ENCODE measurements at places on chromosomes 16 and 17. TPM values are rescaled to one million over a fixed set of nuclear protein-coding genes. Genes with fewer than 3 reads are reported as not detected.

DNA sequence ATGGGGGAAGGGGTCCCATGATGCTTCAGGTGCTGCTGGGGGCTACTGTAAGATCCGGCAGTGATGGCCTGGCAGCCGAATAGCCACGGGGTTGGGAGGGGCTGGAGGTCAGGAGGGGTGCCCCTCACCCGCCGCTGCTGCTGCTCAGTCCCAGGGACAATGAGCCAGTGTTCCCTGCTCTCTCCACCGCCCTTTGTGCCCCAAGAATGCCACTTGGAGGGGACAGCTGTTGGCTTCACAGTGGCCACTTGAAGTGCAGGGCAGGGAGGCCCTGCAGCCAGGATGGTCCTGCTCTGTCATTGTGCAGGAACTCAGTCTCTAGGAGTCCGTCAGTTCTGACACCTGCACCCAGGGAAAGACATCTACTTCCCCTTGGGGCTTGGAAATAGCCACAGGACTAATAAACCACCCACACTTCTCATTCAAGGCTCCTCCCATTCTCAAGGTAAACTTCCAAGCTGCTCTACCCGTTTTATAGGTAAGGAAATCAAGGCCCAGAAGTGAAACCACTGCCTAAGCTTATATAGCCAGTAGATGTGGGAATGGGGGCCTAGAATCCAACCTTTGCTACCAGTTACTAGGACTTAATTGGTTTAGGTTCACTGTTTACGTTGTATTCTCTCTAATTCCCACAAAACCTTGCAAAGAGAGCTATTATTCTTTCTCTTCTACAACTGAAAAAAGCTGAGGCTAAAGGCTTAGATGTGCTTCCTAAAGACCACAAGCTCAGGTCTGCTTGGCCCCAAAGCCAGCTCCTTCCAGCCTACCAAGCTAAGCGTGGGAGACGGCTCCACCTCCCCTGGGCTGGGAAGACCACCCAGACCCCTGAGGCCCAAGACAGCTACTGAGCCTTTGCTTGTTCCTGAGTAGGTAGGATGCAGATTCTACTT lies 6.2 kb upstream of the CPSF4L start:
- no peak for DNase-seq

Gene SPAG7
- total RNA-seq, result 112 TPM

Gene OTOA
- 0.17 TPM for total RNA-seq

GRCh38 chr17:76528156-76528527 lies 9.4 kb downstream of the CYGB start:
- peak; percentile 35 for DNase-seq

DNA sequence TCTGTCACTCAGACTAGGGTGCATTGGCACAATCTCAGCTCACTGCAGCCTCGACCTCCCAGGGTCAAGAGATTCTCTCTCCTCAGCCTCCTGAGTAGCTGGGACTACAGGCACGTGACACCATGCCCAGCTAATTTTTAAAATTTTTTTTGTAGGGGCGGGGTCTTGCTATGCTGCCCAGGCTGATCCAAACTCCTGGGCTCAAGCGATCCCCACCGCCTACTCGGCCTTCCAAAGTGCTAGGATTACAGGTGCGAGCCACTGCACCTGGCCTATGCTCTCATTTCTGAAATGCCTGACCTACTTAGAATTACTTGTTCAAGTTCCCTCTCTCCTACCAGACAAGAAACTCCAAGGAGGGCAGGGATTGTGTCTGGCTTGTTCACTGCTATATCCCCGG lies 5.1 kb upstream of the GP2 start:
- no peak for DNase-seq

DNA sequence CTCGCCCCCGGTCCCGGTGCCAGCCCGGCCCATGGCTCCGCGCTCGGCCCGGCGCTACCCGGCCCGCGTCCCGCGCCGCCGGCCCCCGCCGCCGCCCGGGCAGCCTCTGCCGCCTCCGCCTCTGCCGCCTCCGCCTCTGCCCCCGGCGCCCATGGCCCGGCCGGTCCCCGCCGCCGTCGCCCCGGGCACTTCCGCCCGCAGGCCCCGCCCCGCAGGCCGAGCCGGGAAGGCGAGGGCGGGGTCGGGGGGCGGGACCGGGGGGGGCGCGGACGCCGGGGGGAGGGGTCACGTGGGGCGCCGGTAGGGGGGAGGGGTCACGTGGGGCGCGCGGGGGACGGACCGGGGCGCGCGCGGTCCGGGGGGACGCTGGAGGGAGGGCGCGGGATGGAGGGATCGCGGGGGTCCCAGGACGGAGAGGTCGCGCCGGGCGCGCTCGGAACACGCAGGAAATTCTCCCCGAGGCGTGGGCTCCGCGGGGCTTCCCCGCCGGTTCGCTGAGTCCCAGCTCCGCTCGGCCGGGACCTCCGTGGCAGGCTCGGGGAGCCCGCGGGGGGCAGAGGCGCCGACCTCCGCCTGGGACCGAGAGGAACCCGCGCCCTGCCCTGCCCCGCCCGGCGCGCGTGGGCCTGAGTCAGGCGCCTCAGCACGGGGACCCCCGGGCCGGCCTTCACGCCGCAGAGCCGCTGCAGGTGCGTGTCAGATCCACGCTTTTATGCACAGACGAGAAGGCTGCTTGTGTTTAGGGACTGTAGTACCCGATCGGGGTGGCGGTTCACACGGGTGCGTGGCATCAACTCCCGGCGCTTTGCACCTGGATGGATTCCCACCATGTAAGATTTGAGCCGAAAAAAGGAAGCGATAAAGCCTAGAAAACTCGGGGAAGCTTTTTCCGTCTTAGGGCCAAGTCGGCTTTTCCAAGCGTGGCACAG lies at the start of gene PGAP6:
TSS of gene PGAP6 (minus strand) at position 190 of the 929 bp plus-strand sequence. CDS start at position 33, 157 bp downstream.
- peak; percentile 41 for DNase-seq

DNA sequence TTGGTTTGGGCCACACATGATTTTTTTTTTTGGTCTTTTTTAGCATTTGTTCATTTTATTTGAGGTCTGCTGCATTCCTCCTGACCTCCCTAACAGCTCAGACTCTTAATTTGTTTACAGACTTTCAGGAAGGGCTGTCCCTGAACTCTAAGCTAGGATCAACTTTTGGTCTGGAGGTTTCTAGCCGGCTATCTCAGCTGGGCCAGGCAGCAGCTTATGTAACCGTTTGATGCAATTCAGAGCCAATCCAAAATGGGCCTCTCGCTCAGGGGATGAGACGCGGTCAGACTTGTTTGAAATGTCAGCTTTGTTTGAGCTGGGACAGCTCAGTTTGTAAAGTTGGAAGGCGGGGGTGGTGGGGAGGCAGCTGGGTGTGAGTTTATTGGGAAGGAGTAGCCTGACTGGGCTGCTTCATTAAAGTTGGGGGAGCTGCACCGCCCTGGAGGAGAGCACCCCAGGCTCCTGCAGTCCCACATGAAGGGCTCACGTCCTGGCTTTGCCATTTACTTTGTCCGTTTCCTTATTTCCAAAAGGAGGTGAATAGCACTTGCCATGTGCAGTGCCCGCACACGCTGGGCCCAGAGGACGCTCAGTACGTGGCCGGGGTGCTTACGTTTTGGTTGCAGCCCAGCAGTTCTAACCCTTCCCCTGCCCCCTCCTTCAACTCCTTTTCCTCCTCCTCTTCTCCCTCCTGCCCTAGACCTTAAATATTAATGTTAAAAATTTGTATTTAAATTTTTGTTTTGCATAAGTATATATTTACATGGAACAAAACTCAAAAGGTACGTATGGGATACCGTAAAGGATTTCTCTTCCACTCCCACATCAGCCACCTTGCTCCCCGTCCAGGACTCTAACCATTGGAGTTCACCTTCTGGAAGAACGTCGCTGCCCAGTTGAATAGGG lies 121.2 kb downstream of the SNX29 start:
- DNase-seq, result no peak

Measured in MCF 10A (cell line).